ENCODE measurements at places on chromosomes 12 and 14. TPM values are rescaled to one million over a fixed set of nuclear protein-coding genes. Genes with fewer than 3 reads are reported as not detected.

DNA sequence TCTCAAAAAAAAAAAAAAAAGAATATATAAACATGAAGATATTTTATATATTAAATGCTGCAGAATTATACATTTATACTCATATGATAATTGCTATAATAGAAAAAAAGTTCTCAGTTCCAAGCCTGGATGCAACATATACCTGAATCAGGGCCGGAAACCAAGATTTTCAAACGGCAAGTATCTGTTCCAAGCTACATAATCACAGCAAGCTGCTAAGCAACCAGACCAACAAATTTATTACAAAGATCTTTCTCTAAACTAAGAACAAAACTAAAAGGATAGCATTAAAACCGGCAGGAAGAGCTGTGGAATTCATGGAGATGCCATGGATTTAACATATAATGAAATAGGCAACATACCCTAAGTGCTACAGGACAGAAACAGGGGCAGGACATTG lies 7.1 kb downstream of the RACGAP1 start:
- DNase-seq: no peak
- H3K4me1 ChIP-seq: no peaks in the 10 kb centered on the region
- no peaks in the 10 kb centered on the region for H3K27me3 ChIP-seq
- H3K4me3 ChIP-seq: no peak overlapping the region

DNA sequence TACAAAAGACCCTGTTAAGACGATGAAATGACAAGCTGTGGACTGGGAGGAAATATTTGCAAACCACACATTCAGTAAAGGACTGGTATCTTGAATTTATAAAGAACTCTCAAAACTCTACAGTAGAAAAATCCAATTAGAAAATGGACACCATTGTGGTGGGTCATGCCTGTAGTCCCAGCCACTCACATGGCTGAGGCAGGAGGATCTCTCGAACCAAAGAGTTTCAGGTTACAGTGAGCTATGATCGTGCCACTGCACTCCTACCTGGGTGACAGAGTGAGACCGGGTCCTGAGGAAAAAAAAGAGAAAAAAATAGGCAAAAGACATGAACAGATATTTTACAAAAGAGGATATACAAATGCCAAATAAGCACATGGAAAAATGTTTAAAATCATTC lies 41.9 kb downstream of the TTC6 start:
- H3K4me1 ChIP-seq: no peaks in the 10 kb centered on the region
- no peak overlapping the region for H3K27ac ChIP-seq
- H3K36me3 ChIP-seq: no peaks in the 10 kb centered on the region
- H3K4me3 ChIP-seq: no peak overlapping the region
- no peaks in the 10 kb centered on the region for H3K27me3 ChIP-seq
- DNase-seq: no peak

DNA sequence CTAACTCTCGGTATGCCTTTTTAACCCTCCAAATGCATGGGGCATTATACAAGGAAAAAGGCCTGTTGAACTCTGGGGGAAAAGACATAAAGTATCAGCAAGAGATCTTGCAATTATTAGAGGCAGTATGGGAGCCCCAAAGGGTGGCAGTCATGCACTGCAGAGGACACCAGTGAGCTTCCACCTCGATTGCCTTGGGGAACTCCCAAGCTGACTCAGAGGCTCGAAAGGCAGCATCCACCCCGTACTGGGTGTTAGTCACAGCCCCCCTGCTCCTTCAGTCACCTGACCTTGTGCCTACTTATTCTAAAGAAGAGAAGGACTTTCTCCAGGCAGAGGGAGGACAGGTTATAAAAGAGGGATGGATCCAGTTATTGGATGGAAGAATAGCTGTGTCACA lies 781.4 kb upstream of the TMEM132C start:
- no peaks in the 10 kb centered on the region for H3K27me3 ChIP-seq
- no peaks in the 10 kb centered on the region for H3K36me3 ChIP-seq
- H3K27ac ChIP-seq: no peak overlapping the region
- H3K4me1 ChIP-seq: no peaks in the 10 kb centered on the region
- no peak for DNase-seq

DNA sequence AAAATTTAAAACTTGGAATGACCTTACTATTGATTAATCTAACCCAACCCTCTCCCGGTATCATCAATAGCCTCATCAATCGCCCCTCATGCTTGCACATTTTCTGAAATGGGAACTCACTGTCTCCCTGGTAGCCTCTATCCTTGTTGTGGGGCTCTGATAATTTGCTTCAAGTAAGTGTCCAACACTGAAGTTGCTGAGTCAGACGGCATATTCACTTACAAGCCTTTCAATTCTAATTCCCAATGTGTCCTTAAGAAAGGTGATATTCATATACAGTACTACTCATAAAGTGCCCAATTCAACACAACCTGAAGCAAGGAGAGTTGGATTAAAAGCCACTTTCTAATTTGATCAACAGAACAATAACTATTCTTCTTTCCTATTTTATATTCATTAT lies 1146.1 kb upstream of the TMEM132C start:
- H3K36me3 ChIP-seq: no peaks in the 10 kb centered on the region
- peaks cover 5% of the 10 kb centered on the region for H3K4me1 ChIP-seq
- no peak overlapping the region for H3K27ac ChIP-seq

- H3K36me3 ChIP-seq: no peaks in the 10 kb centered on the region
- no peaks in the 10 kb centered on the region for H3K27me3 ChIP-seq
- DNase-seq: no peak
- H3K27ac ChIP-seq: no peak overlapping the region
- H3K4me3 ChIP-seq: no peak overlapping the region
Measured at GRCh38 chr12:50699154-50699553, 64.7 kb upstream of the ATF1 start.

DNA sequence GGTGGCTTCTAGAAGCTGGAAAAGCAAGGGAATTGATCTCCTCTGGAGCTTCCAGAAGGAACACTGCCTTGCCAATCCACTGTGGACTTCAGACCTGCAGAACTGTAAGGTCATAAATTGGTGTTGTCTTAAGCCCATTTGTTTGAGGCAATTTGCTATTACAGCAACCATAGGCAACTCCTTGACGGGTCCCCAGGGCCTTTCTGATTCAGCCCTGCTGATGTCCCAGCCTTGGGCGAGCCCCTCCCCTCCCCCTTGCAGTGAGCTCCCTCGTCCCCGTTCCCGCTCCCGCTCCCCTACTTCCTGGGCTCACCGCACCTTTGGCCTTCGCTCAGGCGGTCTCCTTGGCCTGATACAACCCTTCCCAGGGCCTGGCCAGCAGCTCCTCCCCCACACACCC lies 18.9 kb upstream of the DIO3 start:
- no peaks in the 10 kb centered on the region for H3K36me3 ChIP-seq
- H3K27ac ChIP-seq: no peak overlapping the region
- H3K4me3 ChIP-seq: no peak overlapping the region
- DNase-seq: no peak

DNA sequence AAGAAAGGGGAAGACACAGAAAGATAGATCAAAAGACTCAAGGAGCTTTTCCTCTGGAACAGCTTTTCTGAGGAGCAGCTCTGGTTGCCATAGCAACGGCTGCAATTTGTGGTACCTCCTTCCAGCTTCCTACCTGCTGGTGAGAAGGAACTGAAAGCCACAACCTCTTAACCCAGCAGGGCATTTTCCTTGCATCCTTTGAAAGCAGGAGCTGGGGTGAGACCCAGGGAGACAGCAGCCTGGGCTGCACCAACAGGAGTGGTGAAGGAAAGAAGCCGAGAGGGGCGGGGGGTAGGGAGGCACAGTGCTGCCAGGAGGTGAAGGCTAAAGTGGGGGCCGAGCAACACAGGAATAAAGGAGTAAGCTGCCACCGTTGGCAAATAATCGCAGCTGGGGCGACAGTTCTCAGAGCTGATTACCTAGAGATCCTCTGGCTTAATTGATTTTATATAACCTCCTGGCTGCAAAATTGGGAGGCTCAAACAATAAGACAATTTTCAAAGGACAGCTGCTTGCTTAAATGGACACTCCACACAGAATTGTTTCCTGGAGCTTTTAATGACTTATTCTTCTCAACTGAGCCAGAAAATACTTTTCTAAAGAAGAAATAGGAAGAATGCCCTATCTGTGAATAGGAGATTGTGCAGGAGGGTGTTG lies 129.4 kb downstream of the RPAP3 start:
- no peaks in the 10 kb centered on the region for H3K36me3 ChIP-seq
- DNase-seq: peak; percentile 92
- peaks cover 38% of the 10 kb centered on the region for H3K4me1 ChIP-seq
- peak overlapping the region; percentile 88 for H3K27ac ChIP-seq
- no peaks in the 10 kb centered on the region for H3K27me3 ChIP-seq

DNA sequence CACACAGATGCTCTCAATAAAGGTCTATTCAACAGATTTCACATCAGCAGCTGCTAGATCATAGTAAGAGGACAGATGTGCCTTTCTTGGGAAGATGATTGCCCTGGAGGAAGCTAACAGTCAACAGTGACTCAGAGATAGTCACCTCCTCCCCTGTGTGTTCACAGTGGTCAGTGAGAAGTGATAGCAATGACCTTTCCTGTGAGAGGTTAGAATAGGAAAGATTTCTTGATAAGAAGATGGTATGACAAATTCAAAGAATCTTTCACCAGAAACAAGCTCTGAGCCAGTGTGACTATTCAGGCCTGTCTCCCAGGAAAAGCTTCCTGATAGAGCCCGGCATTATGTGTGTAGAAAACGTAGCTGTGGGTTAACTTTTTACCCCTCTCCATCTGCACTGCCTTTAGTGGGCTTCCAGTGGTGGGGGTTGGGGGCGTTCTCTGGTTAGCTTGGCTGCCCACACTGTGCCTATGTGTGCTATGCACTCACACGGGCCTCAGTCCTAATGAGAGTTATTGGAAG lies 66.4 kb upstream of the ARHGAP5 start:
- no peak for DNase-seq
- H3K36me3 ChIP-seq: no peaks in the 10 kb centered on the region
- H3K4me1 ChIP-seq: peaks cover 16% of the 10 kb centered on the region
- no peak overlapping the region for H3K27ac ChIP-seq
- H3K27me3 ChIP-seq: no peaks in the 10 kb centered on the region
- H3K4me3 ChIP-seq: no peak overlapping the region

- H3K36me3 ChIP-seq: no peaks in the 10 kb centered on the region
- H3K27me3 ChIP-seq: no peaks in the 10 kb centered on the region
- H3K4me1 ChIP-seq: peaks cover 3% of the 10 kb centered on the region
- H3K4me3 ChIP-seq: no peak overlapping the region
Measured at GRCh38 chr14:72715850-72716228, 178.1 kb downstream of the DPF3 start.

The SSTR1 gene
- not detected for total RNA-seq

The NTF3 gene
- 11.0 TPM for total RNA-seq

The CCNB1IP1 gene
- total RNA-seq: 279 TPM

The IAPP gene
- 0.15 TPM for total RNA-seq

The CPNE6 gene
- total RNA-seq: not detected

The CDCA3 gene
- total RNA-seq: 73.5 TPM

Measured in neural progenitor cell (in vitro differentiated cells).